ENCODE measurements at places on chromosomes 7 and 10.

DNA sequence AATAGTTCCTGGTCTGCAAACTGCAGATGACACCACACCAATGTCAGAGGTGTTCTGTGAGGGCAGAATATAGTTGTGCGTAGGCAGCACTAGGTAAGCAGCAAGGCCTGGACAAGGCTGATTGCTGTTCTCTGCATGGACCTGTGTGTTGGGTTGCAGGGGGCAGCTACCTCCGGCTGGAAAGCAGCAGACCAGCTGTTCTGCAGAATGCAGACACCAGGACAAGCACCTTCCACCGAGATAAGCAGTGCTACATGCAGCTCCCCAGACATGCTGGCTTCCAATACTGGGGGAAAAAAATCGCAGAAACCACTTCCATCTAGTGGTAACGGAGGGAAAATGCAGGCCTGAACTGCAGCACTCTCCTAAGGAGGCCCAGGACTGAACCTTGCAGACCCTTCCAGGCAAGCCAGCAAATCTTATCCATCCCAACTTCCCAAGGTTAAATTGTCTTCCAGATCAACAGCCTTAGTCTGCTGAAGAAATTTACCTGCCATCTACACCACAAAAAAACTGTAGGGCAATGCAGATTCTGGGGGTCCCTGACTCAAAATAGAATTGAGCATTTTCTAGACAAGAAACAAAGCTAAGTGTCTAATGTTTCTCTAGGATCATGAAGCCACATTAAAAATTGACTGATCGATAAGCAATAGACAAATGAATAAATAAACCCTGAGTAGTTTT is 50.5 kb upstream of the COBL start:
- peak; percentile 60 for DNase-seq

DNA sequence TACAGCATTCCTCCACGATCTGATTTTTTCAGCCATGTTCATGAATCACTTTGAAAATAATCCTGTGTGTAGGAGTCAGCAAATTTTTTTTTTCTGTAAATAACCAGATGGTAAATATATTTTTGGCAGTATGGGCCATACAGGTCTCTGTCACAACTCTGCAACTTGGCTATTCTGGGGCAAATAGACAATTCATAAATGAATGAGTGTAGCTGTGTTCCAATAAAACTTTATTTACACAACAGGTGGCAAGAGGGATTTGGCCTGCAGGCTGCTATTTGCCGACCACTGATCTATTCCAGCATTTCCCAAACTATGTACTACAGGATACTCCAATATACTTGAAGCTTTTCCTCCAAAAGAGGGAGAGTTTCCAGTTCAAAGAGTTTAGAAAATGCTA is 78.7 kb upstream of the SVIL start:
- DNase-seq = no peak

DNA sequence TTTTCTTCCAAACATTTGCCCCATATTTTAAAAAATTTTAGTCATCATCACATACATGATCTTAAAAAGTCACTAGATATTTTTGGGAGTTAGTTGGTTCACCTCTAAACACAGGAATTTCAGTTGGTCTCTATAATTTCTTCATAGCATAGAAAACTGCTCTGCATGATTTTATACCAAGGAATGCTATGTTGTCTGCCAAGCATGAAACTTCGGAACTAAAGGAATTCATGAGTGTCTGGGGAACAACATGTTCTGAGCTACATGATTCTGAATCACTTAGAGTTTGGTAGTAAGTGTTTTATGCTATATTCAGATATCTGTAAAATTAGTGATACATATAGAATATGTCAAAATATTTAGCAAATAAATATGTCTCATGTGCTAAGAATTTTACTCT is 957.8 kb downstream of the GATA3 start:
- peak; percentile 40 for DNase-seq

- peak; percentile 59 for DNase-seq
These were observed 333.1 kb downstream of the CXCL12 start for GRCh38 chr10:44051584-44052385.

DNA sequence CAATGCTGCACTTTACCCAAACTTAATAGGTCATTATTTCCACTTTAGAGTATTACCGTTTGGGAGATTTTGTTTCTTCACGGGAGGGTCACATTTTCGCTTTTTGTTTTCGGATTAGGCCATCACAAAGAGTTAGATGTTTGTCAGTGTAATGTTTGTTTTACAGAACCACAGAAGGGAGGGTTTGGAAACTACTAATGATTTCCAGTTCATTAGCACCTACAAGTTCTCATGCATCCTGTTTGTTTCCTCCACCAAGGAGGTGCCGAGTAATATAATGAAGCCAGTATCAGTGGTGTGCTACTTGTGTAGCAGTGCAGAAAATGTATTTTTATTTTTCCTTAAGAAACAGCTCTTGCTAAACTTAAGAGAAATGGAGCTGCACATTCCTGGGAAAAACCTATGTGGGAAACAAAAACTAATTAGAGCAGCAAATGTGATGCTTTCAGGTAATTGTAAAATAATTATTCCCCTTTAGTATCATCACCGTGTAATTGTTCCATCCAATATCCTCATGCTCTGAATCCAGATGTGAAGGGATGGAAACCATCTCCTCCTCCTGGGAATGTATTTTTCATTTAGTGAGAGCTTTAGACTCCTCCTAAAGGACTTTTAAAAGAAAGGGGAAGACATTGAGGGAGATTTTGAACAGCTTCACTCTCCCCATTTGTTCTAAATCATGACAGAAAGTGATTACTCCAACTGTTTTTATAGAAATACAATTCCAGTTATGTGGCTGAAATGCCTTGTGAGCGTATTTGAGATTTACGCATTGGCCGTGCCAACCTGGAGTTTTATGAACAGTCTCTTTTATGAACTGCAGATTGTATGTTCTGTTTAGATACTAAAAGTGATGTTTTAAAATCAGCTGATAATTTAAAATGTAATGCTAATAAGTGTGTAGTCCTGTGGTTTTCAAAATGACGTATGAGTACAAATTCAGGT is 5.6 kb downstream of the CELF2 start:
- no peak for DNase-seq
